ENCODE measurements at places on chromosomes 6 and 20. TPM values are rescaled to one million over a fixed set of nuclear protein-coding genes. Genes with fewer than 3 reads are reported as not detected.
A peak's percentile ranks its signal among the peaks of the same experiment; 100 is the strongest.

DNA sequence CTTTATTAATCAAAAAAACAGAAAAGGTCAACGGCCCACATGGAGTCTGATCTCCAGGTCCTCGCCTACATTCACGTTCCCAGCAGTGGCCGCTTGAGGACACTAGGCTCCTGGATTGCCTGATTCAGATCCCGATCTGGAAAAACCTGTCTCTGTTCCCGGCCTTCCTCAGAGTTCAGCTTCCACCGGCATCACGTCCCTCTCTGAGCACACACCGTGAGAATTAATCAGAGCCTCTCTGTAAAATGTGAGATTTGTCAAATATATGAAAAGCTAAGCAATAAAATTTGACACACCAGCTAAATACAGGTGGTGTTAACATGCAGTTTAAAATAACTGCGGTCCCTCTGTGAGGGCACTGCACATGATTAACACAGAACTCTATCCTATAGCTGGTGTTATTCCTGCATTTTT, 122.8 kb upstream of the COL21A1 start:
- no peak for DNase-seq

The ADTRP gene
- 0.68 TPM for polyA plus RNA-seq

GRCh38 chr6:41546866-41547798, 951 bp downstream of the FOXP4 start:
- DNase-seq, result no peak

- peak; percentile 90 for DNase-seq
Observed at GRCh38 chr20:18739751-18740166, 73.8 kb upstream of the SCP2D1 start.

The GTSF1L gene
- polyA plus RNA-seq, result not detected

The TNFRSF21 gene
- 43.2 TPM for polyA plus RNA-seq

DNA sequence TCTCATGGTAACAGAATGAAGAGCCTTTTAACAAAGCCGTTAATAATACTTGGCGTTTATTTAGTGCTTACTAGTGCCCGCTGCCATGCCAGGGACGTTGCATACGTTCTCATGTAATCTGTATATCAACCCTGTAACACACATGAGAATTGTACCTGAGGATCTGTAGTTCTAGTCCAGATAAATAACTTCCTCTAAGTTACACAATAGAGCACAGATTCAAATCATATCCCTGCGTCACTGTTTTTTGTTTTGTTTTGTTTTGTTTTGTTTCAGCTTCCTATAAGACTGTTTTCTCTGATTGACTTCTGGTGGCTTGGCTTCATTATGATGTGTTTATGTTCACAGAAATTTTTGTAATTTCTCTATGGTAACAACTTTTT, 553 bp downstream of the ZSCAN16 start:
- no peak for DNase-seq

The KCNK17 gene
- 0.52 TPM for polyA plus RNA-seq

DNA sequence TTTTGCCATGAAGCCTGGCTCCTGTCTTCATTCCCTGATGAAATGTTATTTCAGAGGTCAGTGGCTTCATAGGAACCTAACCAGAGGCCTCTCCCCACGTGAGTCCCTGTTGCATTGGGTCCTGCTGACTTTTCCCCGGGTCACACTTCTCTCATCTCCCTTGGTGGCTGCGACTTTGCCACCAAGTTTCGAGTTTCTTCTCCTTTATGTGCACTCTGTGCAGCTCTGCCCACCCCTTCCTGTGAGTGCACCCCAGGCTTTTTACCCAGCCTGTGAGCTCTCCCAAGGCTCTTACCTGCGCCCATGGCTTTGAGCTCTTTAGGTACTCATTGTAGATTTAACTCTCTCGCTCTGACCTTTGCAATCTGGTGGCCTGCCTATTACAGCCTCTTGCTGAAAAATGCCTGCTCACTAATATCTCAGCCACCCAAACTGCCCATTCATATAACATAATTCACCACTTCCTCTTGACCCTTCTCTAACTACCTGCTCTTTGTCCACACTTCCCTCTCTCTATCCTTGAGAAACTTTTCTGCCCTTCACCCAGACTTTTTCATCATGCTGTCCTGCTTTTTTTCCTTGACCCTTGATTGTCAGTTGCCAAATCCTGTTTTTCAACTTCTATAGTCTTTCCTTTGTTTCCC, 105.9 kb downstream of the SASH1 start:
- no peak for DNase-seq

DNA sequence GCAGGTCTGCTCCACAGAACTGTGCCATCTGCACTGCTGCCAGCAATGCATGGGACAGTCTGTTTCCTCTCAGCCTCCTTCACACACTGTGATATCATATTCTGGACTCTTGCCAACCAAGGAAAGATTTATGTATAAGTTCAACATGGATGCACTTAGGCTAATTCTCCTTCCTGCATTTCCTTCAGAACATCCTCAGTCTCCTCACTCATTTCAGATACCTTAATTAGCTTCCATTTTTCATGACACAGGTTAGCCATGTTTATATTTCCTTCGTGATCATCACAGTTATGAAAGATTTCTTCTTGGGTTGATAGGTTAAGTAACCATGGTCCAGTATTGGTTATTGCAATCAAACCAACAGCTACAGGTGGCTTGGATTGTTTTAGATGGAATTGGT, 46.4 kb upstream of the DDR1 start:
- DNase-seq, result no peak

The NHLRC1 gene
- polyA plus RNA-seq, result 2.4 TPM

The CST3 gene
- polyA plus RNA-seq, result 1,484 TPM

DNA sequence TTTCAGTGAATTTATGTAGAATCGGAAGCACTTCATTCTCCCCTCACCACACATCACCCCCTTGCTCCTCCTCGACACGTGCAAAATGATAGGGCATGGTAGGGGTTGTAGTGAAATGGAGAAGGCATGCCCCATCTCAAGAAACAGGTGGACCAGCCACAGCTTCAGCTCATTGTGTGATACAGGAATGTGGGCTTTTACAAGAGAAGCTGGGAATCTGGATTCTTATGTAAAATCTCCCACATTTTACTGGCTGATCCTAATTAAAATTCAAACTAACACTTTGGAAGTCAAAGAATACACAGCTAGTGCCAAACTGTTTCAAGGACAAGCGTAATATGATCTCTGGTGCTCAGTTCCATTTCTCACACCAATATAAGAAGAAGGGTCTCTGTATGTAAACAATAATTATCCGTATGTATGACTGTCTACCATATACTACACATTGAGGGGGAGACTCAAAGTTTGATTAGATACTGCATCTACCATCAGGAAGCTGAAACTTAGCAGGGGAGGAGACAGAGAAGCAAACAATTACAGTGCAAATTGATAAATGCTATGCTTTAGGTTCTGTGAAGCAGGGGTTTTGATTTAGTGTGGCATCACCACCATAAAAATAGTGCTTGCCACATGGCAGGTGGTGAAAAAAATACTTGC, 24.3 kb upstream of the KIAA0408 start:
- DNase-seq, result no peak

The TINAG gene
- not detected for polyA plus RNA-seq

DNA sequence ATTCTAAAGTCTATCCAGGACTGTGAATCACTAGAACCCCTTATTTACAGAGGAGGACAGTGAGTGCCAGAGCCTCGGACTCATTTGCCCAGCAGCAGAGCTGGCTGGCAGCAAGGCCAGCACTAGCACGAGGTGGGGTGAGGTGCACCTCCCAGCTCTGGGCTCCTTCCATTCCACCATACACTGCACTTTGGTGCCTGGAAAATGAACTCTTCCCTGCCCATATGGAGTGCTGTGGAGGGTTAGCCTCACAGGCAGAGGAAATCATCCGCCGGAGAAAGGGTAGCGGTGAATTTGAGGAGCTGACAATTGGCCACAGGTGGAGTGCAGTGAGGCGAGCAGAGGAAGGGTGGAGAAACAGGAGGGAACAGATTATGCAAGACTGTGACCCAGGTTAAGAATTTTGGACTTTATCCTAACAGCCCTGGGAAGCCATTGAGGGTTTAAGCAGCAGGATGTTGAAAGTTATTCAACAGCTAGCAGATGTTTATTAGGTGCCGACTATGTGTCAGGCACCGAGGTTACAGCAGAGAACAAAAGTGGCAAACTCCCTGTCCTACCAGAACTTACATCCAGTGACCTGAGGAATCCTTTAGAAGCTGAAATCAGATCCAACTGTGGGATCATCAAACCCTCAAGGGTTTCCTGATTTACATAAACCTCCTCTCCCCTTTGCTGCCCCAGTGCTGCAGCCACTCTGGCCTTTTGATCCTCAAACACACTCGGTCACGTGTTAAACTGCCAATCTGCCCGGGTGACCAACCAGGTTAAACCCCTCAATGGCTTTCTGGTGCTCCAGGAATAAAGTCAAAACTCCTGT, 6.2 kb downstream of the TRIM26 start:
- DNase-seq, result no peak

- DNase-seq, result no peak
Observed at GRCh38 chr6:155333414-155333813, 19.1 kb upstream of the TFB1M start.

GRCh38 chr20:35360033-35360432, 51.7 kb downstream of the UQCC1 start:
- DNase-seq, result no peak

DNA sequence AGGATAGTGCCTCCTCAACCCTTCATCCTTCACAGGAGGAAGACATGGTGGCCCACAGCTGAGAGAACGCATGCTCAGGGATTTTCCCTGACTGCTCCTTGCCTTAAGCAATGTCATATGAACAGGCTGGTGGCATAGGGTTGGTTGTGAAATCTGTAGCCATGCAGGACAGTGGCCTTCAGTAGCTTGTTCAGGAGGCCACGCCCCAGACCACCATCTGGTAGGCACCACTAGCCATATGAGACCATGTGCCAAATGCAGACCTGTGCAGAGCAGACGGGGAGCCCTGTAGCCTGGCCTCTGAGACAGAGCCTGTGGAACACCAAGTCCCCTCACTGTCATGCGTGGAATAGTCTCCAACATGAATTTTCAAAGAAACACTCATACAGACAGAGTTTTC, 76.5 kb downstream of the ADTRP start:
- DNase-seq, result no peak

DNA sequence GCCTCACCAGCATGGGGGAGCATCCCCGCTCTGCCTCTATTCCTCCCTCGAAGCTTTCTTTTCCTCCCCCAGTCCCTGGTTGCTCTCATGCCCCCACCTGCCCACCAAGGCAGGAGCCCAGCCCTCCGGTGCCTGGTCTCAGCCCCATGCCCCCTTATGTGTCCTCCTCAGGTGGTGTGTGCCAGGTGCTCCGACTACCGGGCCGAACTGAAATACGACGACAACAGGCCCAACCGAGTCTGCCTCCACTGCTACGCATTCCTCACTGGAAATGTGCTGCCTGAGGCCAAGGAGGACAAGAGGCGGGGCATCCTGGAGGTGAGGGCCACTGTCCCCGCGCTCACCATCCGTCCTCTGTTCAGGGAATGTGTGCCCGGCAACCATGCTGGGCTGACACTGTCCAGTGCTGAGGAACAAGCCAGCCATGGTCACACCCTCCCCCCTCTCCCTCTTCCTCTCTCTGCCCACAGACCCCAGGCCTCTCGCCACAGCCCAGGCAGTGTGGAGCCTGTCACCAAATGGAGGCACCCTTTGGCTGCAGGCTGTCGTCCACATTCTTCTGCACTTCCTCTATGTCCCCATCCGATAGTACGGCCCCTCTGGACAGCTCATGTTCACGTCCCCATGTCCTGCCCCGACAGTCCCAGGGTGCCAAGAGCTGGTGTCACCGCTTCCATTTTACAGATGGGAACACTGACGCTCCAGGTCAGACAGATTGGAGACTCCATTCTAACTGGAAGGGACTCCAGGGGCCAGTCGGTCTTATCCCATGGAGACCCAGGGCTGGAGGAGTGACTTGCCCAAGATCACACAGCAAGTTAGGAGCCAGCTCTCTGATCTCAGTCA, 20.4 kb downstream of the FGD2 start:
- no peak for DNase-seq

DNA sequence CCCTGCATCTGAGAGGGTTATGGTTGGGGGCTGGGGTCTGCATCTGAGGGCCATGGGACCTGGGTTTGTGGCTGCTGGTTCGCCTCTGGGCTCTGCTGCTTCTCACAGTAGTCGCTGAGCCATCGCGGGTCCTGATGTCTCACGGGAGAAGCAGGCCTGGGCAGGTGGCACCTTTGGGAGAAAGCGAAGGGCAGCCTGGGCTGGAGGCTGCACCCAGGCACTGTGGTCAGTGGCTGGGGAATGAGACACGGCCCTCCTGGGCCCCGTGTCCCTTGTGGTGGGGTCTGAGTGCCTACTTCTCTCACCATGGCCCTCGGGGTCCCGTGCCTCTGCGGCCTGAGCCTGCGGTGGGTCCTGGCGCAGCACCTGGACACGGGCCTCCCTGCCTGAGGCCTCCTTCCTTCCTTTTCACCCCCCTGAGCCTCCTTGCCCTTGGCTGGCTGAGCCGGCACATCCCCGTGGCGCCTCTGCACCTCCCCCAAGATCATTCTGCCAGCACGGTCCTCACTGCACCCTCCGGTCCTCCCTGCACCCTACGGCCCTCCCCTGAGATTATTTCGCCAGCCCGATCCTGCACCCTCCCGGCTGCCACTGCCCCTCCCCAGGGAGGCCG, 206.0 kb downstream of the ERMARD start:
- no peak for DNase-seq

- no peak for DNase-seq
Observed at GRCh38 chr6:42264162-42264851, 46.6 kb upstream of the MRPS10 start.

DNA sequence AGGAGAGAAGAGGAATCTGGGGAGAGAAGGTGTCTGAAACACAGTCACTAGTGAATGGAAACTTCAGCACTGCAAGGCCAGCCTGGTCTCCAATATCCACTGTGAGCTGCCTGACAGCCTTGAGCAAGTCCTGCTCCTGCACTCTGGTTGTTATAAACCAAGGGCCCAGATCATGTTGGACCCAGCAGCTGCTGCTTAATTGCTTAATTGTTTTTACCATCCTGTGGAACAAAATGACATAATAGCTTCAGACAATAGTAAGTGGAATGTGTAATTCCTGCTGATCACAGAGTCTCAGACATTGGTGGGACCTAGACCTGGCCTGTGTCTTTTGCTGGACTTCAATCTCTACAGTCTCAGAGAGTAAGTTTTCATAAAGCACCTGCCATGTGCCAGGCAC, 833.7 kb downstream of the TFAP2A start:
- no peak for DNase-seq

GRCh38 chr20:14295238-14295637, 42.2 kb downstream of the FLRT3 start:
- DNase-seq, result no peak

The RFX6 gene
- 0.06 TPM for polyA plus RNA-seq

Data from urinary bladder (tissue), 4 donors.